ENCODE measurements at places on chromosomes 12 and 14.

DNA sequence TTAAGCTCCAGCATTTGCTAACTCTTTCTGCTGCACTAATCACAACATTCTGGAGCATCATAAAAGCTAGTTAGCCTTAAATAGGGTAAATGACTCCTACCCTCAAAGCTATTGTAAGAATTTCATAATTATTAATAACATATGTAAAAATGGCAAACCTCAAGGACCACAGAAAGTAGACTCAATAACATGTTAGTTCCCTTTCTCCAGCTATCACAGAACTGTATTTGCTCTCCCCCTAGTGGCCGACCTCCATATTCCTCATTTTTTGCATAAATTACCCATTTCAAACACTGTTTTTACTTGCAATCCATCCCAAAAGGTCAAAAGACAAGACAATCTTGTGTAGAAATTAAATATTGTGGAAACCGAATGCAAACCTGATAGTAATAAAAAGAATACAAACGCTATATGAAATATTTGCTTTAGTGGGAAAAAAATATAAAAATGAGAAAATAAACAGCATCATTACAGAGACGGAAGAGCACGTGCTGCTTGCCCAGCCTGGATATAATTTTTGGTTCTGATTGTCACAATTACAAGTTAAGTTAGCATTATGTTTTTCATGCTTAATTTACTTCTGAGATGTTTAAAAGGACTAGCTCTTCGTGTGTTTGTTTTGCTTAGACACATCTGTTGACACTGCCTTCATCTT lies 97.9 kb downstream of the RERGL start:
- no peak for DNase-seq

DNA sequence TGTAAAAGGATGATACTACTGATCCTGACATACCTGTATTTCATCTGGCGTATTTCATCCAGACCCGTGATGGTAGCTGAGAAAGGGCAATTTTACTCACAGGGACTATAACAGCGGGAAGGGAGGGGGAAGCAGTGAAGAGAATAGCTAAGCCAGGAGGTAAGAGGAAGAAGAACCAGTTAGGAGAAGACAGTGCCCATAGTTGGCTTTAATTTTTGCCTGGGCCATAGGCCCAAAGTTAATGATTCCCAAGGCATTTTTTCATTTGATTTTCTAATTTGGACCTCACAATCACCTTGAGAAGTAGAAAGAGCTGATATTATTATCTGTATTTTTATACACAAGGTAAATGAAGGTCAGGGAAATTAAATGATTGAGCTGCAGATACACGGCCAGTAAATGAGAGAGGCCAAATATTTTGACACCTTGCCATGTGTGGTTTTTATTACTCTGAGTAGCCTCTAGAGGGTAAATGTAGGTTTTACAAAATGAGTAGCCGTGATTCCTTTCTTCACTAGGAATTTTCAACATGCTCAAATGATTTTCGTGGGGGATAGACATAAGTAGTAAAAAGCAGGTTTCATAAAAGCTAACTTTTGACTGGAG lies 382.2 kb downstream of the FUT8 start:
- DNase-seq, result no peak

DNA sequence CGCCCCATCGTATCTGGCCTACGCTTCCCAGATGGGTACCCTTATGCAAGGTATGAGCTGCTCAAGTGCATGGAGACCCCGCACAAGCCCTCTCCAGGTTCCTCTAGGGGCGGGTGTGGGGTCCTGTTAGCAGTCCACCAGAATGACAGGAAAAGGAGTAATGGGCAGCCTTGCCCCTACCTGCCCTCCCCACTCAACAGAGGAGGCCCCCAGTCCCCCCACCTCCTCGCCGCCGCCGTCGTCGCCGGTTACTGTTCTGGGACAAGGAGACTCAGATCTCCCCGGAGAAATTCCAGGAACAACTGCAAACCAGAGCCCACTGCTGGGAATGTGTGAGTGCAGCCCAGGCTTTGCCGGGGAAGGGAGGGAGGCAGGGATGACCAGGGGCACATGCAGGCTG lies 6.0 kb downstream of the REC8 start:
- DNase-seq, result no peak

- DNase-seq, result no peak
Observed at GRCh38 chr12:23238957-23239356, 614.0 kb downstream of the ETNK1 start.

DNA sequence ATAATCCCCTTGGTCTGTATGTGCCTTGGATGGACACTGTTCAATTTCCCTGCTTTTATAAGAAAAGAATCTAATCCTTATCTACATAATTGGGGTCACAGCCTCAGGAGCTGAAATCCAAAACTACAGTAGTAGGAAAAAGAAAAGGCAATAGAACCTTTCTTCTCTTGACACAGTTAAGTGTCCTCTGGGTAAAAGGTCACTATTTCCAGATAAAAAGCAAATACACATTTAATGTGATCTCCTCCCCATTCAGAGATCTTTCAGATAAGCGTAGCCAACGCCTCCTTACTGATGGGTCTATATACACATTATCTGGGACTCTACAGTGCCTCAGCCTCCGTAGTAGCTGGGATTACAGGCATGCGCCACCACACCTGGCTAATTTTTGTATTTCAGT lies 73.4 kb downstream of the CLIP1 start:
- no peak for DNase-seq

- DNase-seq, result no peak
Observed at GRCh38 chr12:67697967-67698366, 49.4 kb downstream of the DYRK2 start.

- no peak for DNase-seq
Observed at GRCh38 chr12:123250471-123251383, 17.5 kb downstream of the MTRFR start.

DNA sequence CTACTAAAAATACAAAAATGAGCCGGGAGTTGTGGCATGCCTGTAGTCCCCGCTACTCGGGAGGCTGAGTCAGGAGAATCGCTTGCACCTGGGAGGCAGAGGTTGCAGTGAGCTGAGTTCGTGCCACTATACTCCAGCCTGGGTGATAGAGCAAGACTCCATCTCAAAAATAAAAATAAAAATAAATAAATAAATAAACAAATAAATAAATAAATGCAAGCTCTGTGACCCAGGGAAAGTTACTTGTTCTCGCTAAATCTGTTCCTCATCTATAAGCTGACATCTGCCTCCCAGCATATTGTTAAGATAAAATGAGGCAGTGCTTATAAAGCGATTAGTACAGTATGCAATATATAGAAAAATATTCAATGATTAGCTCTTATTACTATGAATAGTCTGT lies 56.4 kb upstream of the STK38L start:
- no peak for DNase-seq

- no peak for DNase-seq
Observed at GRCh38 chr12:44313188-44313587, 477.3 kb downstream of the TMEM117 start.

- DNase-seq, result no peak
Observed at GRCh38 chr12:52977170-52977569, 28.3 kb downstream of the KRT18 start.

DNA sequence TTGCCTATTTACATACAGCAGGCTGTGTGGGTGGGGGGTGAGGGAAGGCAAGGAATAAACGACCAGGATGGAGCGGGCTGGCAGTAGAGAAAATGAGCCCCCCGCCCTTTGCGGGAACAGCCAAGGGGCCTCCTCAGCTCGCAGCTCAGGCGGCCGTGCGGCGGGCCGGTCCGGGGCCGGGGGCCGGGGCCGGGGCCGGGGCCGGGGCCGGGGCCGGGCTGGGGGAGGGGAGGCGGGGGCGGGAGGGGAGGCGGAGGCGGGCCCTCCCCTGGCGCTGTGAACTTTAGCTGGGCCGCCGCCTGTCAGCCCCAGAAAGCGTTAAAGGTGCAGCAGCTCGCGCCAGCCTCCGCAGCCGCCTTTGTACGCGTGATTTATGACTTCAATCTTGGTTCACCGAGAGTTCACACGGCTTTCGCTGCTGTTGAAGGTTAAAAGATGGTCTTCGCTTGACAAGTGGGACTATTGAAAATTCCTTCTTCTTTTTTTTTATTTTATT lies 28.8 kb downstream of the HOXC4 start:
- DNase-seq, result no peak

DNA sequence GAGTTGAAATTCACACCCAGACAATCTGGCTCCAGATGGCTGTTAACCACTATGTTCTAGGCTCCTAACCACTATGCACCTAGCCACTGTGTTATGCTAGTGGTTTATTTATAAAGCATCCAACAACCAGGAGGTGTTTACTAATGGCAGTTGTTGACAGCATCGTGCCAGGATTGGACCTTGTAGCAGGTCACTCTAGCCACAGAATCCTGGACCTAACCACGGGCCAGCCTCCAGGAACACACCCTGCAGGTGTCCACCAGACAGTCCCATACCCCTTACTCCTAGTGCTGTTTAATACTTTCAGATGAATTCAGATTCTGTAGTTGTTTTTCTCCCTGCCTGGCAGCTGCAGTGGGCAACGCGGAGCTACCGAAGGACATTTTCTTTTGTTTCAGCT lies 109.4 kb upstream of the MYL2 start:
- DNase-seq, result no peak

GRCh38 chr12:57767876-57768275 lies 998 bp upstream of the CYP27B1 start:
- no peak for DNase-seq

Measured in 8988T (cell line).